ENCODE measurements at places on chromosomes 6 and 20. TPM values are rescaled to one million over a fixed set of nuclear protein-coding genes. Genes with fewer than 3 reads are reported as not detected.

DNA sequence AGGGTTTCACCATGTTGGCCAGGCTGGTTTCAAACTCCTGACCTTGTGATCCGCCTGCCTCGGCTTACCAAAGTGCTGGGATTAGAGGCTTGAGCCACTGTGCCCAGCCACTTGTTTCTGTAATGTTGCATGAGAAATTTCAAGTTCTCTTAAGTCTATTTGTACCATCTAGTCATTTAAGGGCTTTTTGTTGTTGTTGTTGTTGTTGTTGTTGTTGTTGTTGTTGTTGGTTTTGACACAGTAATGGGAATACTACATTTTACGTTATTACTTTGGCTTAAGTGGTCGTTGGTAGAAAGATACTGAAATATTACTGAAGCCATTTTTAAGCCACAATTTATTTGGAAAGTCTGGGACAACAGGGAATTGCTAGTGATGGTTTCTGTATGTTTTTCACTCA lies 52.0 kb downstream of the CSE1L start:
- no peak overlapping the region for H3K4me3 ChIP-seq
- peaks cover 70% of the 10 kb centered on the region for H3K36me3 ChIP-seq
- DNase-seq, result no peak
- H3K27me3 ChIP-seq, result no peaks in the 10 kb centered on the region

DNA sequence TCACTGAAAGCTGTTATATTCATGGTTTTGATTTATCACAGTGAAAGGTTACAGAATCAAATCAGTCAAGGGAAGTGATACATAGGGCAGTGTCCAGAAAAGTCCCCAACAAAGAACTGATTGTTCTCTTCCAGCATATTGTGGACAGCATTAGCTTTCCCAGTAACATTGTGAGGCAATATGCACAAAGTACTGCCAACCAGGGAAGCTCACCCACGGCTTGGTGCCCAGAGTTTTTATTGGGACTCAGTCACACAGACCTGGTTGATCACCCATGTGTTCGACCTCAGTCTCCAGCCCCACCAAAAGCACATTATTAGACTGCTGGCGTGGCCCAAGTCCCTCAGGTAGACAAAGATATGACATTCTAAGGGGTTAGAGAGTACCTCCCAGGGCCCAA lies 76.0 kb downstream of the LCA5 start:
- no peak for DNase-seq
- H3K4me1 ChIP-seq, result no peaks in the 10 kb centered on the region
- H3K36me3 ChIP-seq, result no peaks in the 10 kb centered on the region

The ROS1 gene
- total RNA-seq, result not detected

The MUC22 gene
- total RNA-seq, result not detected

The TRAPPC3L gene
- total RNA-seq, result not detected

All from activated CD4-positive, alpha-beta T cell treated with anti-CD3 and anti-CD28 coated beads for 36 hours (primary cell).